ENCODE measurements at places on chromosomes 7 and 10.

DNA sequence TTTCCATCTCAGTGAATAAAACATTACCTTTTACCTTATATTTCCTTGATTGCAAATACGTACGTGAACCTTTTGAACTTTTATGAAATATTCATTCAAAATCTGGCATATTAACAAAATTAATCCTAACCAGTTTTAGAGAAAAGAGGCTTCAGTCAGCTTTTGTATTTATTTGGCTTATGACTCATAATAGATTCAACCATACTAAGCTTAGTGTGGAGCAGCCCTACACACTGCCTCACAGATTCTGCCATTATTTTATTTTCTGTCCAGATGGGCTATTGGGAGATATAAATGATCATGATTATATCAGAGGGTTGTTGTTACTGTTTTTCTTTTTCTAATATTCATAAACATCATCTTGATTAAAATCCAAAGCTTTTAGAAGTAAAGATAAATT, 325.5 kb downstream of the GPR37 start:
- no peak for DNase-seq

GRCh38 chr10:96688789-96689188, 31.5 kb downstream of the PIK3AP1 start:
- DNase-seq: no peak

DNA sequence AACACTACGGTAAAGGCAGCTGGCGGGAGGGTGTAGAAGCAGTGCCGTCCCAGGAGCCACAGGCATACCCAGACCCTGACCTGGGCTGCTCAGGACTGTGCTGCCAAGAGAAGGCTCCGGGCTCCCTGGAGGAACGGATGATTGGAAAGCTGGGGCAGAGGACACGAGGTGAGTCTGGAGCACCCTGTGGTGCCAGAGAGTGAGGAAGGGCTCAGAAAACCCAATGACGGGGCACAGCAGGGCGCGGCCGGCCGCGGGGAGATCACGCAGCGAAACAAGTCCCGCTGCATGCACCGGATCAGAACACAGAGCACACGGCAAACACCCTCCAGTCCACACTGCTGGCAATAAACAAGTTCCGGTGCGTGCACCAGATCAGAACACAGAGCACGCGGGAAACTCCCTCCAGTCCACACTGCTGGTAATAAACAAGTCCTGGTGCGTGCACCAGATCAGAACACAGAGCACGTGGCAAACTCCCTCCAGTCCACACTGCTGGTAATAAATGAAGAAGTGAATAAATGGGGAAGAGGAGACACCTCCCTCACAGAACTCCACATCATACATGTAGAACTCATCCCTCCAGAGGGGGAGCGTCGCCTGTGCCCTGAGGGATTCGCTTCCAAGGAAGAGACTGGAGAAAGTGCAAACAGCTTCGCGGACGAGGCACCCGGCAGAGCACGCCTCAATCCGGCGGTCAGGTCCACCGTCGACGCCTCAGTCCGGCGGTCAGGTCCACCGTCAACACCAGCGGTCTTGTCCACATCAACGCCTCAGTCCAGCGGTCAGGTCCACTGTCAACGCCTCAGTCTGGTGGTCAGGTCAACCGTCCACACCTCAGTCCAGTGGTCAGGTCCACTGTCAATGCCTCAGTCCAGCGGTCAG, 265.0 kb downstream of the MAD1L1 start:
- DNase-seq: no peak

DNA sequence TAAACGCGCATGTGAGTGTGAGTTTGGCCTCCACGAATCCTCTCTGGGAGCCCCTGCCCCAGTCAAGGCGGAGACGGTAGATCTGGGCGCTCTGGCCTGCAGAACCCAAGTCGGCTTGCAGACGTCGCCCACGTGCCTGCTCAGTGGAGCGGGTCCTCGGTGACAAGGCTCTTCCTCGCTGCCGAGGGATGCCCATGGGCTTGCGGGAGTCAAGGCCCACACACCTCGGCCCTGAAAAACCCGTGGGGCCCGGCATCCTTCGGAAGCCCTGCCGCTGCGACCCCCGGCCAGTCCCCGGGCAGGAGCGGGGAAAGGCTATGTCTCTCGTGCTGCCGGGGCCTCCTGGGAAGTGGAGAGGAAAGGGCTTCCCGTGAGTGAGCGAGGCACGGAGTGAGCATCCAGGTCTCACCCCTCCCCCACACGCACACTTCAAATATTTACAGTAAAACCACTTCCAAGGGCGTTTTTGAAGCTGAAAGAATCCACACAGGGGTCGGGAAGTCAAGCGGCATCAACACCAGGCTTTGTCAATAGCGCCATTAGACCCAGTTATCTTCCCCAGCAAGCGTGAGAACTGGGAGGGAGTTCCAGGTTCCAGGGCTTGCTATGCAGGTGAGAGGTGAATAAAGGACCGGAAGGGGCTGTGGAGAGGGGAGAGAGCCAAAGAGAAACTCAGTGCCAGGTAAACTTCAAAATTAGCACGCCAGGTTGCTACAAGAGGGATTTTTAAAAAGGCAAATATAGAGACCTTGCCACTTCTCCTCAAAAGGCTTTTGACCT, 1.1 kb upstream of the MNX1 start:
- DNase-seq: no peak

DNA sequence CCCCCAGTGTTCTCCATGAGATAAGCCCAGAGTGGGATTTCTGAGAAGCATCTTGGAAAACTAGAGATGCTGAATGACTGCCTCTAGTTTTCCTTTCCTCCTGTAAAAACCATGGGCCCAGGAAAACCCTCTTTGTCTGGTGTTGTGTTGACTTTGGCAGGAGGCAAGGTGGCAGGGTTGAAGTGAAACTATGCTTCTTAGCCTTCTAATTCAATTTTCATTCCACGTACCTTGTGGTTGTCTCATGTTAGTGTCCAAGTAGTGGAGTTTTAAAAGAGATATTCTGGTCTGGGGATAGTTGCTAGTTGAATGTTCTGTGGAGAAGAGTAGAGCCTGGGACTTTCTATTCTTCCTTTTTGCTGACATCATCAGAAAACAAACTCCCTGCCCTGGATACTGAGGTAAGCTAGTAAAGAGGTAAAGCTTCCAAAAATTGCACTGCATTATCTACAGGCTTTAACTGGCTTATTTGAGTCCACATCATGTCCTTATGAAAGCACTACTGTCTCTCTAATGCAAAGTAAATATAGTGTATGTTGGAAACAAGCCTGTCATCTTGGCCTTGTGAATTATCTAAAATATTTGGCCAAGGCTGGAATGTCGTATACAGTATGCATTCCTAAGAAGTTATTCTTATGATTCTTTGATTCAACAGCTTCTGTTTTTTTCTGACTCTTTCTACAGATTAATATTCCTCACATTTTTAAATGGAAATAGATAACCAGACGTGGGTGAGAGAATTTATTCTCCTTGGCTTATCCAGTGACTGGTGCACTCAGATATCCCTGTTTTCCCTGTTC, at the start of gene OR2F2:
Gene OR2F2, plus strand, starts transcription at position 708 of the 800 bp plus-strand sequence. Its CDS starts 0 bp downstream, at position 708.
- no peak for DNase-seq
